ENCODE measurements at places on chromosomes 5 and 9.

DNA sequence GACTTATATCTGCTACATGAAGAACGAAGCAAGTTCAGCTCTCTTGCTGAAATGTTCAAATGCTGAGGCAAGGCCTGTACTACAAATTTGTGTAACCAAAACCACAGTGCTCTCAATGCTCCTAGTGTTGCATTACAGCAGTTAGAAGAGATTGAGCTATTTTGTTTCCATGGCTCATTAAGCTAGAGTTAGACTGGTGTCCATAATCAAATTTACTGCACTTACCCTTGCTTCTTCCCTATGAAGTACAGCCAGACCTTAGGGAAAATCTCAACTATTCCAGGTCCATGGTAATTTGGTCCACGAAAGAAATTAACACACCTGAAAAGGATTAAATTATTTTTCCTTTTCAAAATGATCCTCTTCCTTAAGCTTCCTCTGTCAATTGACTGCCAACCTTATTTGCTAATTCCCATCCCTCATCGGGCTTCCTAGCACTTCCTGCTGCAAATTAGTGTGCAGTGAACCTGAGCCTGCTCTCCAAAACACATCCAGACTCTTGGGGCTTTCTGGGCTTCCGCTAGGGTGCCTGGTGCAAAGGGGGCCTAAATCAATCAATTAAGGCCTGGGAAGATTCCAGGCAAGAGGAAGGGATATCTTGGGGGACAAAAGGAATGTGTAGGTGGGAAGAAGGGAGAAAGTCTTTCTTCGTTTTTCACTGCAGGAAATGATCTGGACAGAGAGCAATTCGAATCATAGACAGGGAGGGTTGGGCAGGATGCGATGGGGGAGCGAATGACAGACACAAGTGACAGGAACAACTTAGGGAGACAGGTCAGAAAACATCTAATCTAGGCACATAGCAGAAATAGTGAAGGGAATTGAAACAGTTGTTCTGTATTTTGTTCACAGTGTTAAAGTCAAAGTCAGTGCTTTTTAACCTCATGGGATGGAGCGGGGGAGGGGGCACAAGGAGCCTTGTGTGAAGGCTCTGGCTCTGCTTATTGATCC is 542.4 kb downstream of the RAB3C start:
- peak; percentile 15 for DNase-seq

GRCh38 chr5:57983426-57983825 is 476.5 kb downstream of the PLK2 start:
- DNase-seq = no peak

- DNase-seq = no peak
Measured at GRCh38 chr5:34957321-34957720, 28.0 kb downstream of the DNAJC21 start.

- no peak for DNase-seq
Measured at GRCh38 chr5:160231783-160232342, 2.6 kb downstream of the FABP6 start.
